ENCODE measurements at places on chromosomes 5 and 9. TPM values are rescaled to one million over a fixed set of nuclear protein-coding genes. Genes with fewer than 3 reads are reported as not detected.

The EQTN gene
- total RNA-seq, result not detected

The OR2Y1 gene
- not detected for total RNA-seq

The S100Z gene
- not detected for total RNA-seq

The ADAMTS6 gene
- 68.6 TPM for total RNA-seq

The KCNMB1 gene
- total RNA-seq, result not detected

The TLX3 gene
- not detected for total RNA-seq

The ENTREP1 gene
- total RNA-seq, result not detected

The ENHO gene
- not detected for total RNA-seq

The PCDHA9 gene
- under 0.01 TPM for total RNA-seq

The GRIA1 gene
- total RNA-seq, result under 0.01 TPM

The GBGT1 gene
- total RNA-seq, result 1.8 TPM

The ANKRD31 gene
- total RNA-seq, result under 0.01 TPM

The PCDHGB1 gene
- total RNA-seq, result 0.73 TPM

The CRB2 gene
- not detected for total RNA-seq

The TPPP gene
- total RNA-seq, result not detected

The DCANP1 gene
- not detected for total RNA-seq

The C1QTNF2 gene
- under 0.01 TPM for total RNA-seq

The SPATA31D4 gene
- total RNA-seq, result not detected

The DND1 gene
- 0.39 TPM for total RNA-seq

The ADCY2 gene
- not detected for total RNA-seq

The SPATA6L gene
- total RNA-seq, result 1.5 TPM

The LVRN gene
- total RNA-seq, result 0.39 TPM

The ZSWIM6 gene
- 14.9 TPM for total RNA-seq

The UAP1L1 gene
- 12.1 TPM for total RNA-seq

The NTRK2 gene
- under 0.01 TPM for total RNA-seq

The ABCA2 gene
- total RNA-seq, result 19.5 TPM

The NFIL3 gene
- 37.5 TPM for total RNA-seq

The GPR21 gene
- total RNA-seq, result 0.73 TPM

The CCNJL gene
- total RNA-seq, result not detected

The CENPK gene
- total RNA-seq, result 20.9 TPM

The CWC27 gene
- 12.9 TPM for total RNA-seq

The TAS2R1 gene
- not detected for total RNA-seq

The CCNB1 gene
- 156 TPM for total RNA-seq

The FREM1 gene
- 0.37 TPM for total RNA-seq

The MEF2C gene
- 4.4 TPM for total RNA-seq

The FUT7 gene
- not detected for total RNA-seq

The RPS23 gene
- total RNA-seq, result 2,450 TPM

The SH3TC2 gene
- 1.2 TPM for total RNA-seq

The TTC33 gene
- total RNA-seq, result 11.7 TPM

The PCDHGA11 gene
- 11.8 TPM for total RNA-seq

The PALM2AKAP2 gene
- 13.3 TPM for total RNA-seq

The COL23A1 gene
- not detected for total RNA-seq

The MEIKIN gene
- total RNA-seq, result not detected

The CDH9 gene
- not detected for total RNA-seq
